ENCODE measurements at places on chromosomes 5 and 9.

DNA sequence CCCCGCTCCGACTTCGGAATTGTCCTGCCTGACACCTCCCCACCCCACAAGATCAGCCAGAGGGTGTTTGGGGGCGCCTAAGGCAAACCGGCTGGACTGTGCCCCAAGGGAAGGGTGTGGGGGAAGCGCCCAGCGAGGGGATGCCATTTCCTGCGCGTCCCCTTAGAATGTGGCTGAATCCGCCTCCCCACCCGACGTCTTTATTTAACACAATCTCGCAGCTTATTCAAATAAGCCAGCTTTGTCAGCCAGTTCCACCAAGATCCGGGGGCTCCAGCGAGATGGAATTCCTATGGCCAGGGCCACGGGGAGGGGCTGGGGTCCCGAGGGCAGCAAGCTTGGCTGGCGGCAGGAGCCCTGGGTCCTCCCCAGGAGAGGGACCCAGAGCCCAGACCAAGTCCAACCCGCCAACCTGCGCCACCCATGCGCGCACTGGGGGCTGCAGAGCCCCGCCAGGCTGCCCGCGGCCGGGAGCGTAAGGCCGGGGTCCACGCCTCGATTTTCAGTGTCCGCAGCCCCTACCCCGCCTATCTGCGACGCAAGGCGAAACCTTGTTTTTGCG lies 7.4 kb downstream of the IRX4 start:
- DNase-seq, result no peak

- DNase-seq, result no peak
Measured at GRCh38 chr5:2251751-2252150, 369.0 kb upstream of the IRX4 start.

DNA sequence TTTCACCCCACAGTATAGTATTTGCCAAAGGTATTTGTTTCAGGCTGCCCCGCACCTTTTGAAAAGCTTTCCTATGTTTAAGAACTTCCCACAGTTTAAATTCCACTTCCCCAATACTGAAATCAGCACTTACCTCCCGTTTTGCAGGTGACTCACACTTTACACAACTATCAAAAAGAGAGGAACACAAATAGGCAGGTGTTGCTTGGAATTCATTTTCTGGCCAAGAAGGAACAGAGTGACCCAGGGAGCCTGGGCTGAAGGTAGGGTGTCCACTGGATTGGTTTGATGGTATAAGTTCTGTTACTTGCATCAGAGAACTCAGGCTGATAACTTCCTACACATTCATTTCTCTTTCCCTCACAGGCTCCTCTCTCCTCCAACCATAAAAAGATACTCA lies 60.1 kb upstream of the SLC30A5 start:
- no peak for DNase-seq

DNA sequence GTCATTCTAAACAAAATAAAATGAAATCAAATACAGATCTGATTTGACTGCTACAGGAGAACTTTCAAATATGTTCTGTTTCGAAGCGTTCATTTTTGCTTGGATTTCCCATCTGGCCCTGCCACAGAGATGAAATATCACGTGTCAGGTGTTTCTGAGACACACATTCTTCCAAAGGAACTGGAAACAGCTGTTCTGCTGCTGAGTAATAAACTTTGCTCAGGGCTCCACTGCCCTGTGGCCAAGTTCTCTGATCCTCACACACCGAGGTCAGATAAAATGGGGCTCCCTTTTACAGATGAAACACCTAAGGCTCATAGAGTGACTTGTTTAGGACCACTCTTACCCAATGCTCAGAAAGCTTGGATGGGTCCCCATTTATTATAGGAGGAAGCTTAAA lies 42.5 kb downstream of the FRMPD1 start:
- no peak for DNase-seq

GRCh38 chr5:57422993-57423392 lies 59.6 kb downstream of the ACTBL2 start:
- no peak for DNase-seq

GRCh38 chr9:101626295-101626694 lies 31.5 kb upstream of the PPP3R2 start:
- peak; percentile 47 for DNase-seq
